ENCODE measurements at places on chromosomes 2 and 18. TPM values are rescaled to one million over a fixed set of nuclear protein-coding genes. Genes with fewer than 3 reads are reported as not detected.

DNA sequence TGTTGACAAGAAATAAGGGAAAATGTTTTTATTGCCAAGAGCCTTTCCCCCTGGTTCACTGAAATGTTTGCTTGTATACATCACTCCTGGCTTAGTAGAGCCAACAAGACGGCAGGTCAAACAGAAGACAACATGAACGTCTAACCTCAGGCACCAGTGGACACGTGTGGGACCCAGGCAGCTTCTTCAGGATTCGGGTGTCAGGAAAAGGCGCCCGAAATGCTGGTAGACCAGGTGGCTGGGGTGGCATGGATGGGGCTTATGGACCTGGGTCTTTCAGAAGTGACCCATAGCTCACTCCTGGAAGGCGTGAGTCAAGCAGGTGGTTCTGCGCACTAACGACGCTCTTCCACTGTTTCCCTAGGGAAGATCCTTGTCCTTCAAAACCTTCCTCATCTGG is 23.3 kb upstream of the NFATC1 start:
- H3K27me3 ChIP-seq = no peaks in the 10 kb centered on the region
- H3K27ac ChIP-seq = no peak overlapping the region
- DNase-seq = no peak
- H3K4me1 ChIP-seq = no peaks in the 10 kb centered on the region

GRCh38 chr2:113211226-113212105 is 37.7 kb downstream of the PSD4 start:
- H3K4me1 ChIP-seq = no peaks in the 10 kb centered on the region
- no peak overlapping the region for H3K4me3 ChIP-seq
- H3K27ac ChIP-seq = no peak overlapping the region
- no peak for DNase-seq
- no peaks in the 10 kb centered on the region for H3K27me3 ChIP-seq
- H3K36me3 ChIP-seq = no peaks in the 10 kb centered on the region

DNA sequence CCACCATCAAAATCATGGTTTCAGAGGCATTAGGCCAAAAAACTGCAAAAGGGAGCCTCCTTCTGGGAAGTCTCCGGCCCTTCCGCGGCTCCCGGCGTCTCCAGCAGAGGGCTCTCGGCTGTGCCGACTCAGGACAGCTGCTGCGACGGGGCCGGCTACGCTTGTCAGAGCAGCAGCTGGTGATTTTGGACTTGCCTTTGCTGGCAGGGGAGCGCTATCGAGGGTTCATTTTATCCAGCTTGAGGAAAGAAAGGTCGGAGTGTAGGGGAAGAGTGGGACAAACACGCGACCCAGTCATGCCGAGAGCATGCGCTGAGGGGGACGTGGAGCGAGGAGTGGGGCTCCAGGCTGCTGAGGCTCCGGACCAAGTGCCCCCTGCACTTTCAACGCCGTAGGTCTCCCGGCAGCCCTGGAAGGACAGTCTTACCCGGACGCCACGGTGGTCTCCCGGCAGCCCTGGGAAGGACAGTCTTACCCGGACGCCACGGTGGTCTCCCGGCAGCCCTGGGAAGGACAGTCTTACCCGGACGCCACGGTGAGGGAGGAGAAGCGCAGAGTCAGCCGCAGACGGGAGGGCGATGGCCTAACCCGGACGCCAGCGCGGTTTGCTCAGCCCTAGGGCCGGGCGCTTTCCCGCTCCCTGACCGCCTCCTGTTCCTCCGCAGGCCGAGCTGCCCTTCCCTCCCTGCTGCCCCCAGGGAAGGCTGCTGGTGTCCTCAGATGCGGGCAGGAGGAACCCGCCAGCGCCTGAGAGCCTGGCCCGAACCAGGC is 21.7 kb downstream of the DDX18 start:
- H3K27ac ChIP-seq = no peak overlapping the region
- no peak for DNase-seq
- H3K36me3 ChIP-seq = peaks cover 18% of the 10 kb centered on the region
- no peaks in the 10 kb centered on the region for H3K4me1 ChIP-seq
- H3K4me3 ChIP-seq = peak overlapping the region; percentile 38
- H3K27me3 ChIP-seq = no peaks in the 10 kb centered on the region

DNA sequence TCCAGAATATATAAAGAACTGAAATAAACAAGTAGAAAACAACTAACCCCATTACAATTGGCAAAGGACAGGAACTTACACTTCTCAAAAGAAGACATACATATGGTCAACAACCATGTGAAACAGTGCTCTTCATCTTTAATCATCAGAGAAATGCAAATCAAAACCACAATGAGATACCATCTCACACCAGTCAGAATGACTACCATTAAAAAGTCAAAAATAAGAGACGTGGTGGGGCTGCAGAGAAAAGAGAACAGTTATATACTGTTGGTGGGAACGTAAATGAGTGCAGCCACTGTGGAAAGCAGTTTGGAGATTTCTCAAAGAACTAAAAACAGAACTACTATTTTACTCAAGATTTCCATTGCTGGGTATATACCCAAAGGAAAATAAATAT is 1696.3 kb upstream of the TMEFF2 start:
- no peak overlapping the region for H3K27ac ChIP-seq
- H3K27me3 ChIP-seq = no peaks in the 10 kb centered on the region
- no peaks in the 10 kb centered on the region for H3K36me3 ChIP-seq
- no peak for DNase-seq
- no peaks in the 10 kb centered on the region for H3K4me1 ChIP-seq

GRCh38 chr2:176147800-176148496 is 3.4 kb upstream of the HOXD4 start:
- H3K4me1 ChIP-seq = peaks cover 10% of the 10 kb centered on the region
- H3K27ac ChIP-seq = no peak overlapping the region
- DNase-seq = no peak

- peak; percentile 59 for DNase-seq
- peaks cover 11% of the 10 kb centered on the region for H3K4me1 ChIP-seq
- no peaks in the 10 kb centered on the region for H3K36me3 ChIP-seq
- peaks cover 28% of the 10 kb centered on the region for H3K27me3 ChIP-seq
- H3K27ac ChIP-seq = no peak within 1 kb of the TSS
- H3K4me3 ChIP-seq = peak within 1 kb of the TSS; percentile 44
Measured at GRCh38 chr2:73293534-73294171, at the start of gene EGR4. TSS of gene EGR4 (minus strand) at chr2:73293548. CDS start at chr2:73293317, 231 bp downstream.

GRCh38 chr2:239640676-239641578 is 240.1 kb upstream of the HDAC4 start:
- H3K27ac ChIP-seq = no peak overlapping the region
- no peaks in the 10 kb centered on the region for H3K27me3 ChIP-seq
- DNase-seq = no peak

- H3K36me3 ChIP-seq = no peaks in the 10 kb centered on the region
- no peaks in the 10 kb centered on the region for H3K27me3 ChIP-seq
- no peak overlapping the region for H3K4me3 ChIP-seq
- no peak for DNase-seq
- H3K4me1 ChIP-seq = no peaks in the 10 kb centered on the region
Measured at GRCh38 chr18:7686278-7686677, 119.2 kb downstream of the PTPRM start.

- H3K27me3 ChIP-seq = no peaks in the 10 kb centered on the region
- no peaks in the 10 kb centered on the region for H3K4me1 ChIP-seq
- no peak overlapping the region for H3K4me3 ChIP-seq
- no peaks in the 10 kb centered on the region for H3K36me3 ChIP-seq
- no peak for DNase-seq
- H3K27ac ChIP-seq = no peak overlapping the region
Measured at GRCh38 chr2:191488135-191488534, 189.8 kb upstream of the NABP1 start.

DNA sequence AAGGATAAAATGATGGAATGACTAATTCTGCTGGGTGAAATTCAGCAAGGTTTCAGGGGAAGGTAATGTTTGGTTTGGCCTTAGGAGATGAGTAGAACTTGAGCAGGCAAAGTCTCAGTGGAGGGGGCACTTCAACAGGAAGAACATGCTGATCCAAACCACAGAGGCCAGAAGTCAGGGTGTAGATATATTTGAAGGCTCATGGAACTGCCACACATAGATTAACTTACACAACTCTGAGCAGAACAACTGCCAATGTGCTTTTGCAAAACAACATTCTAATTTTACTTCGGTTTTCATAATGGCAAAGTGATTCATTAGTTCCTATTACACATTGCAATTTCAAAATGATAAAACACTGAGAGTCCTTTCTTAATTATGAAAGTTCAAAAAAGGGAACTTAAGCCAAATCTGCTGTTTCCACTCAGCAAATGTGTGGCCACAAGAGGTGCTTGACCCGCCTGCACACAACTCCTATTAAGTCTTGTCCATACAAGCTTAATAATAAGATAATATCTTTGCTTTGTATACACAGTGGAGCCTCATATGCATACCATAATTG is 284.8 kb downstream of the MREG start:
- no peaks in the 10 kb centered on the region for H3K4me1 ChIP-seq
- H3K4me3 ChIP-seq = no peak overlapping the region
- H3K27ac ChIP-seq = no peak overlapping the region
- no peaks in the 10 kb centered on the region for H3K27me3 ChIP-seq
- no peak for DNase-seq

GRCh38 chr2:213087040-213087439 is 64.4 kb downstream of the IKZF2 start:
- H3K36me3 ChIP-seq = no peaks in the 10 kb centered on the region
- H3K27ac ChIP-seq = no peak overlapping the region
- peaks cover 4% of the 10 kb centered on the region for H3K4me1 ChIP-seq
- H3K27me3 ChIP-seq = no peaks in the 10 kb centered on the region
- H3K4me3 ChIP-seq = no peak overlapping the region

- no peak overlapping the region for H3K27ac ChIP-seq
- no peaks in the 10 kb centered on the region for H3K36me3 ChIP-seq
- H3K4me1 ChIP-seq = peaks cover 14% of the 10 kb centered on the region
- H3K4me3 ChIP-seq = no peak overlapping the region
Measured at GRCh38 chr2:31384771-31385276, 29.7 kb downstream of the XDH start.

GRCh38 chr2:239949537-239949936 is 75.6 kb downstream of the NDUFA10 start:
- no peaks in the 10 kb centered on the region for H3K27me3 ChIP-seq
- no peak for DNase-seq
- H3K36me3 ChIP-seq = no peaks in the 10 kb centered on the region
- H3K4me1 ChIP-seq = no peaks in the 10 kb centered on the region
- H3K4me3 ChIP-seq = no peak overlapping the region

GRCh38 chr2:186959486-186959885 is 110.5 kb upstream of the ZSWIM2 start:
- H3K4me3 ChIP-seq = no peak overlapping the region
- DNase-seq = no peak
- no peaks in the 10 kb centered on the region for H3K4me1 ChIP-seq
- no peak overlapping the region for H3K27ac ChIP-seq
- H3K27me3 ChIP-seq = no peaks in the 10 kb centered on the region

DNA sequence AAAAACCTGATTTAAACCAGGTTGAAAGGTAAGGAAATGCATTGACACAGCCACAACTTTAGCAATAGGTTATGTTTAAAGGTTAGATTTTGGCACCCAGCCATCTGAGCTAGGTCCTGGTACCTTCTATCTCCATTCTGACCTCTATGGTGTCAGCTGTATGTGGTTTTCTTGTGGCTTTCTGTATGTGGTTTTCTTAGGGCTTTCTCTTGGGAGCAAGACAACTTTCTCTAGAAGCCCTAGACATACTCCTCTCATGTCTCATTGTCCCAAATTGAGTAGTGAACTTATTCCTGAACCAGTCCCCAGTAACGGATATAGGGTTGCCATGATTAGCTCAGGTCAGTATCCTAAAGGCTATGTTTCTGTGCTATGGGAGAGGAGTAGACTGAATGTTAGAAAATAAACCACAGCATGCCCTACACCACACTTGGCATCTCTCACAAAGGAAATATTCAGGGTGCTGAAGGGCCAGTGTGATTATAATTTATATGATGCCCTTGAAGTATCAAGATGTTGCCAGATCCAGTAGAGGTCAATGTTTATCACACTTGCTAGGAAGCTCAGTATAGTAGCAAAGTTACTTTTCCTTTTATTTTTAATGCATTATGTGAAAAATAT is 176.1 kb downstream of the CAPN13 start:
- no peak overlapping the region for H3K27ac ChIP-seq
- no peaks in the 10 kb centered on the region for H3K36me3 ChIP-seq
- H3K4me3 ChIP-seq = no peak overlapping the region

- H3K4me3 ChIP-seq = no peak overlapping the region
- peaks cover 2% of the 10 kb centered on the region for H3K4me1 ChIP-seq
- DNase-seq = no peak
- no peaks in the 10 kb centered on the region for H3K36me3 ChIP-seq
Measured at GRCh38 chr2:43020990-43021669, 205.3 kb downstream of the ZFP36L2 start.

- DNase-seq = no peak
- no peaks in the 10 kb centered on the region for H3K4me1 ChIP-seq
Measured at GRCh38 chr2:141557329-141558095, 573.3 kb downstream of the LRP1B start.

DNA sequence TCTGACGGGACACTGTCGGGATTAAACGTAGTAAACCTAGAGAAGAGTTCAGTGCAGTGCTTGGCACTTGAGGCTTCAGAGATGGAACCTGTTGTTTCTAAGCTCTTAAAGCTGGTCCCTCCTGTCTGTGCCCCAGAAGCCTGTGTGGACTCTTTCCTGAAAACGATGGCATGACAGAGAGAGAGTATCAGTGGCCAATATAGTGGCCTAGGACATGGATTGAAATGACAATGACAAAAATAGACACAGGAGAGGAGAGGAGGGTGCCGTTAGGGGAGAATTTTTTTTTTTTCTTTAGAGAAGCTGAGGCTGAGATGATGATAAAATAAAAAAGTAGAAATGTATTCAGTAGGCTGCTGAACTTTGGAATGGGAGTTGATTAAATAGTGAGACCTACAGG is 138.0 kb downstream of the GAREM1 start:
- H3K27me3 ChIP-seq = no peaks in the 10 kb centered on the region
- H3K4me1 ChIP-seq = no peaks in the 10 kb centered on the region

GRCh38 chr2:135985826-135986393 is 484 bp upstream of the DARS1 start:
- peaks cover 5% of the 10 kb centered on the region for H3K4me1 ChIP-seq
- H3K27ac ChIP-seq = peak overlapping the region; percentile 97
- peaks cover 16% of the 10 kb centered on the region for H3K36me3 ChIP-seq
- no peak for DNase-seq
- H3K4me3 ChIP-seq = peak overlapping the region; percentile 22

DNA sequence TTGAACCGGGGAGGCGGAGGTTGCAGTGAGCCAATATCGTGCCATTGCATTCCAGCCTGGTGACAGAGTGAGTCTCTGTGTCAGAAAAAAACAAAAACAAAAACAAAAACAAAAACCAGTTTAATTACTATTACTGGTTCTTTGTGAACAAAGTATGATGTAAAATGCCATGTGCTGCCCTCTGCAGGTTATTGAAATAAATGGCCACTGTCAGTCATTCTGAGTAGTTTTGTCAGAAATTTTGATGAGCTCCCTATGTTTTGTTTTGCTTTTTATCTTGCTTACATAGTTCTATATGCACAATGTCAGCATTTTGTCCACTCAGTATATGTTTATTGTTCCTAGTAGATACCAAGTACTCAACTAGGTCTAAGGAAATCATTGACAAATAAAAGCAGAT is 423.6 kb upstream of the CHST9 start:
- no peak overlapping the region for H3K4me3 ChIP-seq
- no peaks in the 10 kb centered on the region for H3K27me3 ChIP-seq
- H3K4me1 ChIP-seq = peaks cover 3% of the 10 kb centered on the region
- no peak overlapping the region for H3K27ac ChIP-seq
- no peaks in the 10 kb centered on the region for H3K36me3 ChIP-seq
- no peak for DNase-seq

Gene NT5DC4
- total RNA-seq = not detected

Gene POTEI
- 0.20 TPM for total RNA-seq

Gene EVA1A
- 4.3 TPM for total RNA-seq

Gene CHRNG
- not detected for total RNA-seq

Gene ABCG8
- not detected for total RNA-seq

Gene TSN
- 96.3 TPM for total RNA-seq

Gene MAP2
- total RNA-seq = 5.9 TPM

Gene PDE11A
- total RNA-seq = 0.19 TPM

Gene RND3
- 25.6 TPM for total RNA-seq

Gene REEP1
- 1.5 TPM for total RNA-seq

Gene IL36RN
- not detected for total RNA-seq

All from H1 (cell line).